ENCODE measurements at places on chromosomes 7 and 10.

GRCh38 chr7:1204460-1205140 is 28.1 kb upstream of the UNCX start:
- no peak for DNase-seq

DNA sequence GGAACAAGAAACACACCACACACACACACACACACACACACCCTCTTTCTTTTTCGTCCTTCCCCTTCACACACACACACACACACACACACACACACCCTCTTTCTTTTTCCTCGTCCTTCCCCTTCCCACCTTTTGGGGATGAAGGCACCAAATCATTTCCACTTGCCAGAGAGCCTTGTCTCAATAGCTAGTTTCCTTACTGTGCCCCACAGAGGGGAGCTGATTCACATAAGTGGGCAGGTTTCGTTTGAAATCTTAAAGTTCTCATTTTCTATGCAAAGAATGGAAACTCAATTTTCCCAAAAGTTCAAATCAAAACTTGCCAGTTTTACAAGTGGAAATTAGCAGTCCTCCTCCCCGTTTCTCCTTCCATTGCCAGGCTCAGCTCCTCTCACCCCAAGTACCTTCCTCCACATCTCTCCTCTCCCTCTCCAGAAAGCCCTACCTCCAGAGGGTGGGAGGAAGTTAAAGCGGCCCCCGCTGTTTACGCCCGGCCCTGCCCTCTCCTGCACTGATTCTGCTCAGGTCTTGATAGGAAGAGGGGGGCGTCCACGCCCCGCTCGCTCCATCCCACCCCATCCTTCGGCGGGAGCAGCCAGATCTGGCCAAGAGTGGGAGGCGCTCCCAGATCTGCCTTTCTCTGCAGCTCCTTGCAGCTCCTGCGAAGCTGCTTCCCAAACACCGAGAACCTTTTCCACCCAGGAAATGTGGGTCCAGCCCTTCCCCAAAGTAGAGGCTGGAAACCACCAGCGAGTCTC is 1.3 kb downstream of the CTTNBP2 start:
- peak; percentile 36 for DNase-seq

DNA sequence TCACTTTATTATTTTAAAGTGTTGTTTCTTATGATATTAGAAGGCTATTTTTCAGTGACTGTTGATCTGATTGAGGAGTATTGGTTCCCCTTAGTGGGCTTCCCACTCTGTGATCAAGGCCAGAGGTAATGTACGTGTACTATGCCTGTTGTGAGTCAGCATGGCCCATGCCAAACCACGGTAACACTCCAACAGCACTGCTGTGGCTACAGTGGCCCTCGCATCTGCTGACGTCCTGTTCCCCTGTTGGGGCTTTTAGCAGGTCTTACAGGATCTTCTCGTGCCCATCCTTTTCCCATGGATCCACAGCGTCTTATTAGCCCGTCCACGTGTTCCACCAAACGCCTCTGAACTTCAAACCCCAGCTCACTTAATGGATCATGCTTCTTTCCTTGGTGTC is 964.6 kb upstream of the CELF2 start:
- DNase-seq, result no peak

- peak; percentile 35 for DNase-seq
Measured at GRCh38 chr10:92880233-92880861, 32.0 kb downstream of the EXOC6 start.

GRCh38 chr10:27600930-27601329 is 96.8 kb downstream of the RAB18 start:
- DNase-seq, result no peak

GRCh38 chr10:112168733-112169132 is 14.8 kb downstream of the GPAM start:
- DNase-seq, result no peak

GRCh38 chr7:150358988-150359621 is 9.5 kb upstream of the REPIN1 start:
- no peak for DNase-seq

DNA sequence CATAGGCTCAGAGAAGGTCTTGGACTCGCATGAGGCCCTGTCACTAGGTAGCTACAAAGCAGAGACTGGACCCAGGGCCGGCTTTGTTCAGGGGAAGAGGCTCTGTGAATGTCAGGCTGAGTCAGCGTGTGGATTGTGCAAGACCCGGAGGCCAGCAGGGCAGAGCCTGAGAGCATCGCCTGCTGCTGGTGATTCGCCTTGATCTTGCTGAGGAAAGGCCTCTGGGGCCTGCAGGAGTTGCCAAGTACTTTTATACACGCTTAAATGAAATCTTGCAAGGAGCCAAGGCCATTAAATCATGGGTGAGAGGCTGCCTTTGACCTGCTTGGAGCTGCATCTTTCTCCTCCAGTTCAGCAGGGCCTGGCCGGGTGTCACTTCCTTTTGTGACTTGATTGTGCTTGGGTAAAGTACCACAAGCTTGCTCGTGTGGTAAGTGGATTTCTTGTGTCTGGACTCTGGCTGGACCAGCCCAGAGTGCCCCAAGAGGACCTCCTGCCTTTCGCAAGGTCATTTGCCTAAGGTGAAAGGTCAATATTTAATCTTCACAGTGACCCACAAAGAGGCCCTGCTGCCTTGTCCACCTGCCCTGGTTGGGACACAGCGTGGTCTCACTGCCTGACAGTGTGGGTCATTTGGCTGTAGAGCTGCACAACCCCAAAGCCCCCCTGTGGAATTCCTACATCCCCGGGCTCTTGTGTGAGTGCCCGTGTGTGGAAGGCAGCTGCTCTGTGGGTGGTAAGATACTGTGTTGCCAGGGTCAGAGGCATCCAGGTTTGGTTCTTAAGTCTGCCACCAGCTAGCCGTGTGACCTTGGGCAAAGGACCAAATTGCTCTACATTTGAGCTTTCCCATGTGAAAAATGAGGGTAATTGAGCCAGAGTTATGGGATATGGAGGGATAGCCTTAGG is 38.6 kb upstream of the SH2D4B start:
- DNase-seq, result no peak

DNA sequence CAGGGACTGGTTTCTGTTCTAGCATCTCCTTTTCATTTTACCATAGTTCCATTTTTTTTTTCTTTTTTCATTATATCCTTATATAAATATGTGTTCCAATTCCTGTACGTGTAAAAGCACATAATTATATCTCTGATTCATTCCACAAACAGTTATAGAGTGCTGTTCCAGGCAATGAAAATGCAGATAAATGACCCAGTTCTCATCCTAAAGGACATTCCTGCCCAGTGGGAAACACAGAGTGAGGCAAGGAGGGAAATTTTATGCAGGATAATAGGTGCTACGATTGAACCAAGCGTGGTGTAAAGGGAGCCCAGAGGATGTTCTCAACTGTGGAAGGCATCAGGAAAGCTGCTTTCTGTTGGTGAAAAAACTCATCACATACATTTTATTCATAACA is 408.1 kb downstream of the GATA3 start:
- no peak for DNase-seq

DNA sequence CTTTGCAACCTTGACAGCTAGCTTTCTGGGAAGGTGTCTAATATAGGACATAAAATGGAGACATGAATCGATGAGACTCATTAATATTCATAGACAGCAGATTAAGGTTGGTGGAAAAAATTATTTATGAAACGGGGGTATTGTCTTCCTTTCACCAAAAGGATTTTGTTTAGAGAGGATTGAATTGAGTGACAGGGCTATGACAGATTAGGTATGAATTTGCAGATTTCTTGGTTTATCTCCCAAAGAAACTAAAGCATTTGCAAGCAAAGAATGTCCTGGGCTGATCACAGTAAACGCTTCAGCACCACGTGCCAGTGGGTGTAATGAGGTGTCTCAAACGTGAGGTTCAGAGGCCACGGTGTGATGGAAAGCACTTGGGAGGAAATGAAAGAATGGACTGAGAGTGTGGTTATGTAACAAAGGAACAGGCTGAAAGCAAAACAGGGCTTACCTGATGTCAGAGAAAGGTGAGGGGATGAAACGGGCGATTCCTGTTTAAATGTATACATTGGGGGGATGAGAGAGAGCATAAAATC is 329.2 kb upstream of the NPVF start:
- DNase-seq, result peak; percentile 55

- DNase-seq, result no peak
Measured at GRCh38 chr7:110994028-110994967, 96.6 kb upstream of the LRRN3 start.

- peak; percentile 73 for DNase-seq
Measured at GRCh38 chr7:131007439-131008330, 273.7 kb upstream of the KLF14 start.

DNA sequence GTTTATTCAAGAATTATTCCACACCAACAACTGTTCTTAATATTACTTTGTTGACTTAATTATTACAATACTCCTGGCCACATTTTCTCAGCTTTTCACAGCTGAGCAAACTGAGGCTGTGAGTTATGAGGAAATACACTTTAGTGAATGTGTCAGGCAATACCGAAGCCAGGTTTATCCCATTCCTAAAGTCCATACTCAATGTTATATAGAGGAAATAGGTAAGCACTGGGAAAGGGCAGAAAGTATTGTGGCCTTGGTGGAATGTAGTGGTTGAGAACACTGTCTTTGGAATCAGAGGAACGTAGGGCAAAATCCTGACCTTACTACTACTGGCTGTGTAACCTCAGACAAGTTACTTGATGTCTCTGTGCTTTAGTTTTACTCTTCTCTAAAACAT is 110.8 kb downstream of the CD36 start:
- DNase-seq, result no peak

GRCh38 chr7:33841705-33842129 is 63.6 kb upstream of the BMPER start:
- no peak for DNase-seq

Measured in renal pelvis (tissue), 12 donors.